T-cell (primary cell): ENCODE measurements at places on chromosomes 1 and 21.

DNA sequence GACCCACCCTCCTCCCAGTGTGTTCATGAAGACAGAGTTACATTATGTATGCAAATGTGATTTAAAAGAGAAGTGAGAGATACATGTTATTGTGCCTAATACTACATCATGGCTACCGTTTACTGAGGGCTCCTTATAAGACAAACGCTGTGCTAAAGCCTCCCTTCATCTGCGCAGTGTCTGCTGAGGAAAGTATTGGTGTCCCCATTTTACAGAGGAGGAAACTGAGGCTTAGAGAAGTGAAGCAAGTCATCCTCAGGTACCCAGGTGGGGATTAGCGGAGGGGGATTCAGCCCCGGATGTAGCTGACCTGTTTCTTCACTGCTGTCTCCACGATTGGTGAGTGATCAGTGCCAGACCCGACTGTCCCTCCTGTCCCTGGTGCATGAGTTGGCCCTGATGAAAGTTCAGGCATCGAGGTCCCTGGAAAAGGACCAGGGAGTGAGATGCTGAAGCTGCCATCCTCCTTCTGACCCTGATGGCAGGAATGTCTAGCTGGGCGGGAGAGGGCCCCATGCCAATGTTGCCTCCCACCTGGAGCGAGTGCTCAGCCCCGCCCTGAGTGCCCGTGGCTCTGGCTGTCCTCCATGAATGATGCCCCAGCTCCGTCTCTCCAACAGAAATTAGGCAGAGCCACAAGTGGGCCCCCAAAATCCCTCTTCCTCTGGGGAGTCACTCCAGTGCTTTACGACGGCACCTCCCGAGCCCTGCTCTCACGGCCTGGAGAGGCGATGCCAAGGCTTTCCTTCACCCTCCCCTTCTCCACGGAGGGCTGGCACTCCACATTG lies 204.7 kb downstream of the KAZN start:
- no peak for DNase-seq

- DNase-seq: no peak
Measured at GRCh38 chr1:79460773-79461436, 454.4 kb upstream of the ADGRL4 start.

- no peak for DNase-seq
Measured at GRCh38 chr21:42120903-42121535, 49.9 kb downstream of the UMODL1 start.

DNA sequence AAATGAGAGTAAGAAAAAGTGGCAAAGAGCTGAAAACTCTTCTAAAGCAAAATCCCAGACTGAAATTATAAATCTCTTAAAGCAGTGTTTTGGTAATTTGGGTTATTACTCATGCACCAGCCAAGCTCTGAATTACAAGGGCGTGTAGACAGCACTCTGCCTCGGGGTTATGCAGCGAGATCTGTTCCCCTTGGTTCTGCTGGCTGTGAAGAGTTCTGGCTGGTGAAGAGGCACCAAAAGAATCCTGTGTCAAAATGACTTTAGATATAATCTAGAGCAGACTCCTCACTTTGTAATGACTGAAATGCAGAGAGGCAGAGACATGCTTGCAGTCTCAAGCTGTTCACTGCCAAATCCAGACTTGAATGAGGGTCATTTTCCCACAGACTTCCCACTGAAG lies 461.8 kb upstream of the CXADR start:
- DNase-seq: no peak

- peak; percentile 92 for DNase-seq
Measured at GRCh38 chr1:24930260-24931145, at the start of gene RUNX3. Gene RUNX3 (minus strand): TSS chr1:24930276. CDS start chr1:24929868, 408 bp downstream.
